ENCODE measurements at places on chromosomes 2 and 18. TPM values are rescaled to one million over a fixed set of nuclear protein-coding genes. Genes with fewer than 3 reads are reported as not detected.

Gene RAB6C
- 0.07 TPM for polyA plus RNA-seq

Gene AFTPH
- 9.4 TPM for polyA plus RNA-seq

Gene HOXD12
- not detected for polyA plus RNA-seq

Gene DSG4
- polyA plus RNA-seq = not detected

Gene SUCLG1
- 307 TPM for polyA plus RNA-seq

Gene MYO3B
- polyA plus RNA-seq = not detected

Gene COL4A4
- 3.6 TPM for polyA plus RNA-seq

Gene CRYBA2
- polyA plus RNA-seq = not detected

Gene SCLY
- 8.2 TPM for polyA plus RNA-seq

Gene PAX8
- 0.05 TPM for polyA plus RNA-seq

Gene D2HGDH
- 16.0 TPM for polyA plus RNA-seq

Gene SH3BP4
- 12.3 TPM for polyA plus RNA-seq

Gene WIPF1
- polyA plus RNA-seq = 12.2 TPM

Gene SULT1C3
- polyA plus RNA-seq = not detected

Gene GAL3ST2
- 0.09 TPM for polyA plus RNA-seq

Gene PLCL1
- 19.5 TPM for polyA plus RNA-seq

Gene CUL3
- 71.6 TPM for polyA plus RNA-seq

Gene GALR1
- 0.02 TPM for polyA plus RNA-seq

Gene ZNF385B
- polyA plus RNA-seq = 32.6 TPM

Gene NAT8
- not detected for polyA plus RNA-seq

Gene OTX1
- not detected for polyA plus RNA-seq

Gene TEX261
- polyA plus RNA-seq = 37.7 TPM

Gene TIMM21
- polyA plus RNA-seq = 109 TPM

Gene ABCG5
- polyA plus RNA-seq = not detected

Gene AQP12B
- polyA plus RNA-seq = not detected

Gene MTHFD2
- 8.7 TPM for polyA plus RNA-seq

Gene STPG4
- not detected for polyA plus RNA-seq

Gene ACVR1
- 20.6 TPM for polyA plus RNA-seq

Gene OXER1
- polyA plus RNA-seq = 0.68 TPM

Gene GAREM1
- polyA plus RNA-seq = 2.9 TPM

Gene SCYGR6
- not detected for polyA plus RNA-seq

Gene ZAP70
- 1.3 TPM for polyA plus RNA-seq

Gene SLC4A5
- polyA plus RNA-seq = 0.79 TPM

Gene ATF2
- 10.8 TPM for polyA plus RNA-seq

Gene HOXD13
- polyA plus RNA-seq = not detected
